ENCODE measurements at places on chromosomes 12 and 14.

DNA sequence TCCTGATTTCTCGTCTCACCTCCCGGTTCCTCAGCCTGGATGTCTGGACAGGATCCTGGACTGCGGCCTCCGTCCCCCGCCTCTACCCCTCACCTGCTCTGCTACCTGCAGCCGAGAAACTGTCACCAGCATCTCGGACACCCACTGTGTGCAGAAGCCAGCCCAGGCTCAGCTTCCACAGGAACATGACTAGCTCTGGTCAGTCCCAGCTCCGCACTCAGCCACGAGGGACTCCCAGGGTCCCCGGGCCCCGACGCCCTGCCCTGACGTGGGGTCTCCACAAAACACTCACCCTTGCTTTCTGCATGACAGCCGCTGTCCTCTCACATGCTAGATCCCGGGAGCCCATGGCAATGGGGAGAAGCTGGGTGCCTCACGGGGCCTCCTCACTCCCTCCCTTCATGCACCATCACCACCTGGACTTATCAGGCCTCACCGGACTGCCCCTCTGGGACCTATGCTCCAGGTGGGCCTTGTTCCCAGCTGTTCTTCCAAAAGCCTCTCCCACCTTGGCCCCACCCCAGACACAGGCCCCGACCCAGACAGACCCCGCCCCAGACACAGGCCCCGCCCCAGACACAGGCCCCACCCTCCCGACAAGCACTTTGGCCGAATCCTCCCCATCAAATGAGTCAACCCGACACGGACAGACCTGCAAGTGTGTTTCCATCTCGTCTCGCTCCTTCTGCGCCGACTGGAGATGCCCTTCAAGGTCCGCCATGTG is 26.9 kb upstream of the ANKLE2 start:
- no peak for DNase-seq

- no peak for DNase-seq
Measured at GRCh38 chr12:104010121-104010520, 39.9 kb downstream of the GLT8D2 start.

DNA sequence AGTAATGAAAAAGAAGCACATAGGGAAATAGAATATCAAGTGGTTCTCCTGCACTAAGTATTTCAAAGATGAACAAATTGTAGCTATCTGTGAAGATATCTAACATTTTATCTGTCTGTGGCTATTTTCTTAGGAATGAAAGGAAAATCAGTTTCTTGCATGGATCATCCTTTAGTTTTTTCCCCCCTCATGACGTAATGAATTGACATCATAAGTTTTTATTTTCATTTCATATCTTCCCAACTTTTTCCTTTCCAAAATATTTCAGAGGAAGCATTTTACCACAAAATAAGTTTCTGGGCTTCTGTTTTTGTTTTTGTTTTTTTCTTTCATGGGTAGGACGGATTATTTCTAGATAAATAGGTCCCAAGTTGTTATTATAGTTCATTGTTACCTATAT is 996.6 kb downstream of the TMEM121 start:
- no peak for DNase-seq

DNA sequence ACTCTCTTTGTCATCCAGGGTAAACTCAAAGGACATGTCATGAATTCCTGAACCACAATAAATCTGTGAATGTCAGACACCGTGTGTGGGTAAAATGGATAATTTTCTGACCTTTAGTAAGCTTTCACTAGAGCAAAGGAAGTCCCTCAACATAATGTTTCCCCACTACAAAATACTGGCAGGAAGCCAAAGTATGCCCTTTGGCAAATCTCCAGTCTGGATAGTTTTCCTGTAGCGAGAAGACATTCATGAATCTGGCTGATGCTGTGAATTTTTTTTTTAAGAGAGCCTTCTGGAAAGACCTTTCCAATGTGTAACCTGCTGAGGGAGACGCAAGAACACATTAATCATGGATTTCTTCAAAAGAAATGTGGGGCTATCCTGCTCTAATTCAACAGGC is 389.6 kb upstream of the DDHD1 start:
- DNase-seq, result no peak

DNA sequence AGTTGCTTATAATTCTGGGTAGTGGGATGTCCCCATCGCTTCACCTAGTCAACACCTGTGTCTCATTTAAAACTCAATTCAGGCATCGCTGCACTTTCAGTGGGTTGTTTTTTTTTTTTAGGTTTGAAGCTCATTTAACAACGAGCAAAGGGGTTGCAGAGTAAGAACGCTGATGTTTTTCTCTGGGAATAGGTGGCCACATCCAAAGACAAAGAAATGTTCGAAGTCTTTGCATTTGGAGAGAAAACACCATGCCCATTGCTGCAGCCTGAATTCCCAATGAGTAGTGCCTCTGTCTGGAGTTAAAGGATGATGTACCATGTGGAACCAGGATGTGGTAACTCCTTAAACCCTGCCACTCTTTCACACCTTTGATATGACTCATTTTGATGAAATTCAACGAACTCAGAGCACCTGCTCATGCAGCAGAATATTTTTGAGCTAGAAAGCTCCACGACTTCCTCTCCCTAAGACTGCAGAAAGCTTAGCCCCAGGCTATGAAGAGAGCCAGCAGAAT is 35.1 kb upstream of the BATF start:
- DNase-seq, result no peak

DNA sequence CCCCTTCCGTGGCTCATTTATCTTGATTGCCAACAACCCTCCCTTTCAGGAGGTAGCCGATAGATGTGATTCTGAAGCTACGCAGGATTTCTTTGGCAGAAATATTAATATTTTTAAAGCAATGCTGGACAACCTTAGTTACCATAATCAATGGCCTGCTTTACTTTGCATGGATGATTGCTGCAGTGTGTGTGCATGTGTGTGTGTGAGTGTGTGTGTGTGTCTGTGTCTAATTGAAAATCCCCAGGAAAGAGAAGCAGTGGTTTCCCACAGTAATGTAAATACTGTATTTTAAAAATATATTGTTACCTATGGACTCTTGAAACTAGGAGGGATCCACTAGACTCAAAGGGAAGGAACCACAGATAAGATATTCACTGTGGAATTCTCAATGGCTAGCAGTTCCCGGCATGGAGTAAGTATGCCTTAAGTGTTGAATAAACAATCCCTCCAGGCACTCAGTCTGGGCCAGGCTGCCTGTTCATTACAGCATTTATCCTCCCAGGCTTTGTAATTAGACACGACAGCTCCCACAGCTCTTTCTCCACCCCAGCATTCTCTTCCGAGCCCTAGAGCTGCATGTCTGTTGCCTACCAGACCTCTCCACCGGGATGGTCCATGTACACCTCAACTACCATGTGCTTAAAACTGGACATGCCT is 22.5 kb upstream of the C14orf132 start:
- DNase-seq, result no peak
